ENCODE measurements at places on chromosomes 5 and 9.

GRCh38 chr5:133456933-133457402 is 155.4 kb downstream of the FSTL4 start:
- peak; percentile 40 for DNase-seq

DNA sequence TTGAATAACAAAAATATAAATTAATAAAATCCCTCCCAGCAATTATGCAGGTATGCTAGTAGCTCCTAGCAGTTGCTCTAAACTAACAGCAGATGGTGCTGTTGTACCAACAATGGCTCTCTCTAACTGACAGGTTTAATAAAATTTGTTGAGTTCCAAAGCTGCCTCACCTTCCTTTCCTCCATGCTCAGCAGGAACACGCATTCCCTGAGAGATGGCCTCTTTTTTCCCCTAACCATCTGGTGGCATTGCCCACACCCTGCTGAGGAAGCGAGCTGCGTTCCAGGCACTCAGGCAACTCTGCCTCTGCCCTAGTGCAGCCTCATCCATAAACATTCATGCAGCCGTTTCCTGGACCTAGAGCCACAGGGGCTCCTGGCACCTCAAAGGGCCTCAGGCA is 106.2 kb downstream of the KLHL3 start:
- peak; percentile 38 for DNase-seq

DNA sequence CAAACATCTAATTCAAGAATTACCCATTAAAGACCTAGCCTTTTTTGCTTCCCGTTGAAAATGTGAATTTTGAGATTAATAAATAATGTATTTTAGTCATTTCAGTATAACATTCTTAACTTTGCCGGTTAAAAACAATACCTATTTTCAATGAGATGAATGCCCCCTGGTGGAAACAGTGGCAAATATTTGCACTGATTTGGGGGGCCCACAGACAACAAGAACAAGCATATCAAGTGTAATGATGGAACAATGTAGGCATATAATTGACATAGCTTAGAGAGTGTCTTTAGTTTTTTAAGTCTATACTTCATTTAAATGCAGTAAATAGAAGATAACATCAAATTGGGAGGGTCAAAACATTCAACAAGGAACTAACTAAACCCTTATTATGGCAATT is 111.9 kb downstream of the NTRK2 start:
- peak; percentile 13 for DNase-seq

DNA sequence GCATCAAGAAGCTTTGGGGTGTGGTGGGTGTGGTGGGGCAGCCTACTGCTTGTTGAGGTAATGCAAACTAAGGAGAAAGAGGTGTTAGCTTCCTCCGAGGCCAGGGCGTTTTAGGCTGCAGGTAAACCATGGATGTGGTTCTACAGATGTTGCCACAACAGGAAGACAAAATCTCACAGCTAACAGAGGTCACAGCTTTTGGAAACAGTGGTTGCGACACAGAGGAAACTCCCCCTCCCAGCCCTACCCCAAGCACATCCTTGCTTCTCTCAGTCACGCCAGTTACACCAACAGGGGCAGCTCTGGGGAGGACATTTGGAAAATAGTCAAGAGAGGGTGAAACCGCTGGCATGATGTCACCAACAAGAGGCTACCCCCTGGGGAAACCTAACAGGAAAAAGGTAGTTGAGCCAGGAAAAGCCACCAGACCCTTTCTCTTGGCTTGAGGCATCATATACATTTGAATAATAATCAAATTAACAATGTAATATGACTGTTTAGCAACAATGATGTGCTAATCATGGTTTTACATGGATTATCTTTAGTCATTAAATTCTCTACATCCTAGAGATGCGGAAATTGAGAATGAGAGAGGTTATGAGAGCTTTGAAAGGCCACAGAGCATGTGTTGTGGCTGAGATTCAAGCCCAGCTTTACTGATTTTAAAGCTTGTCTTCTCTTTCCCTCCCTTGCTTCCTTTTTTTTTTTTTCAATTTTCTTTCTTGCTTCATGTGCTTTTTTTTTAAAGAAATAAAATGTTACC is 82.2 kb upstream of the IL12B start:
- peak; percentile 9 for DNase-seq

GRCh38 chr5:110612794-110613247 is 113.7 kb downstream of the TMEM232 start:
- DNase-seq: no peak

GRCh38 chr5:95284572-95285408 is at the start of gene MCTP1:
Gene MCTP1, minus strand, starts transcription at chr5:95285094.
- DNase-seq: peak; percentile 30

- DNase-seq: no peak
Measured at GRCh38 chr9:97758334-97758916, 61.3 kb upstream of the XPA start.

DNA sequence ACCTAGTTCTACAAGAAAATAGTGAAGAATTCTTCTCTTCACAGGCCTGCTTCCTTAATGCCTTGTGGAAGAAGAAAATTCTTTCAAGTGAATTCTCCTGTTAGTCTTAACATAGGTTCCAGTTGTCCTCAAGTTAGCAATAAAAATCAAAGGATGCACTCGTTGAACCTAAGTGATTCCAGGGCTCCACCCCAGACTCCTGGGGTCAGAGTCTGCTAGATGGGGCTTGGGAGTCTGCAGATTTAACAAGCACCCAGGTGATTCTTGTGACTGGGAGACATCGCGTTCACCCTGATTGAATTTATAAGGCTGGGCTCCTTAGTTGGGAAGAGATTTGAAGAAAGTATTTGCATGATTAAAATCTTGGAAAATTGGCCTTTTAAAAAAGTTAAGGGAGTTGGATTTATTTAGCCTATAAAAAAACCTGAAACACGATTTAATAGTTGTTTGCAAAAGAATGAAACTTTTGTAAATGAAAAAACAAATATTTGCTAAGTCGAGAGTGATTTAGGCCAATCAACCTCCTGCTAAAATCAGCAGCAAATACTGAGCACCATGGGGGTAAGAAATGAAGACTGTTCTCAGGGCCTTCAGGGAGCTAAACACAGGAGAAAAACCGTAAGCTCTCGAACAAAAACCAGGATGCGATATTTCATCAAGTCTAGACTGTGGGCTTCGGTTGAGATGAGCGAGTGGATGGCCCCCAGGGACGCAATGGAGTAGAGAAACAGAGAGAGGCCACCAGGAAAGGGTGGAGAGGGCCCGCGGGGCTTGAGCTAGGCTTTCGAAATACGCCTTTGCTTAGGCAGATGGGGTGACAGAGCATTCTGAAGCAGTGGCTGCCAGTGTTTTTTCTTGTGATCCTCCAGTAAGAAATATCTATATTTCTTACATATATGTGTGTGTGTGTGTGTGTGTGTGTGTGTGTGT is 86.9 kb upstream of the TTC23L start:
- no peak for DNase-seq

- no peak for DNase-seq
Measured at GRCh38 chr9:134195558-134195957, 31.2 kb upstream of the RNU6ATAC start.

- peak; percentile 94 for DNase-seq
Measured at GRCh38 chr5:38816083-38817030, 29.5 kb upstream of the OSMR start.
